Left ventricle myocardium superior (tissue), 1 donor: ENCODE measurements at places on chromosomes 13 and 19.

- no peak for DNase-seq
These were observed 242.4 kb upstream of the TMTC4 start for GRCh38 chr13:100917011-100917410.

DNA sequence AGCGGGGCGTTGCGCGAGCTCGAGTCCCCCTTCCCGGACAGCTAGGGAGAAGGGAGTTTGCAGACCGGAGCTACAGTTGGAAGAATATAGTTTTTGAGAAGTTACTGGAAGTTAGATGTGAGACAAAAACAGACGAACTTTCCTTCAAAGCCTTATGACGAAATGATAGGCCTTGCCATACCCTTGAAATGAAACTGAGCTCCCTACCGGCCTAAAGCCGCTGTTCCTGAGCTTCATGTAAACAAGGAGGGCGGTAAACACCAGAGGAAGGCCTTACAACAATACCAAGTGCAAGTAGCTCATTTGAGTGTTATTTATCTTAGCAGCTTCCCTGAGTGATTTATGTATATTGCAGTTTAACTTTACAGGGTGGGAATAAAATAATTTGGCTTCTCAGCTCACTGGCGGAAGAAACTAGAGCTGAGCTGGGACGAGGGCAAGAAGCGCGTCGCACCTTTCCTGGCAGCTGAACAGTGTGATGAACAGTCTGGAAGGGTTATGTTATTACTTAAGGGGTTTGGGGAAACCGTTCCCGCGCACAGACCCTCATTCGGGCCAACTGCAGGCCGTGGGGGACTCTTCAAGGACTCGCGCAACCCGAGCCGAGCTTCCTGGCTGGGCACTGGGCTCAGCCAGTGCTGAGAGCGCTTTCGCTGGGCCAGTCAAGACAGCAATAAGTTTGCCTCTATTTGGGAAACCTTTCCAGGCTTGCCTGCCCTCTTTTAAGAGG is 111.2 kb downstream of the KCNRG start:
- no peak for DNase-seq

GRCh38 chr13:19179916-19180315 is 1.7 kb downstream of the TUBA3C start:
- no peak for DNase-seq

DNA sequence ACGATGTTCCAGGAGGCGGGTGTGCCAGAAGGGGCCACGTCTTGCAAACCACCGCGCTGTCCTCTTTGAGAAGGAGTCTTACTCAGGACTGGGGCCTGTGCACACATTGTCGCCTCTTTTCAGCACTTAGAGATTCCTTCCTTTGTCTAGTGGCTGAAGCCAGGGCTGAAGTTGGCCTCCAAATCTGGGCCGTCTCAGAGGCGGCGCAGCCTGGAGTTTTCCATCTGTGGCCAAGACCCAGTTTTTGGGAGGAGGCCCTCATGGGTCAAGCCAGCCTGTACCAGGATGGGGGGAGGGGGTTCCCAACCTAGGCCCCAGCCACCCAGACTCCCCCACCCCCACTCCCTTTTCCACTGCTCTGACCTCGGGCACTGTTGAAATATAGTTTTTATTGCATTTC is 11.8 kb downstream of the ANO8 start:
- no peak for DNase-seq

GRCh38 chr19:13665125-13665905 is 99.0 kb upstream of the MRI1 start:
- no peak for DNase-seq

DNA sequence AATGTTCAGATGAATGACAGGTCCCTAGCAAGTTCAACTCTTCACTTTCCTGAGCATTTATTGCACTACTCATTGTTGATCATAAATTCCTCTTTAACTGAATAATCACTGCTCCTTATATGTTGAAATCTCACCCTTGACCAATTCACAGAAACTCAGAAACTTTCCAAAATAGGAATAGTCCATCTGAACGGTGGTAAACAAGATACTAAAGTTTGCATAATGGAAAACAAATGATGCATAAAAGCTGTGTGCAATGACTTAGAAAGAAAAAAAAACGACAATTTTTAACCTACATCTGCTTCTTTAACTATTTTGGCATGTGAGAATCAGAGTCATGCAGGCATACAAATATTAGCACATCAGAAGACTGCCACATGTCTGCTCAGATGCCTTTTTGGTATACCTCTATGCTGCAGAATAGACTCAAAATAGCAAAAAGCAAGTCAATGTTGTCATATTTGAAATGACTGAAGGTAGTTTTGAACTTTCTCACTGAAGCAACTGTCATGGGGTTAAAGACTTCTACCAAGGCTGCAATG is 34.8 kb downstream of the SLC10A2 start:
- no peak for DNase-seq

DNA sequence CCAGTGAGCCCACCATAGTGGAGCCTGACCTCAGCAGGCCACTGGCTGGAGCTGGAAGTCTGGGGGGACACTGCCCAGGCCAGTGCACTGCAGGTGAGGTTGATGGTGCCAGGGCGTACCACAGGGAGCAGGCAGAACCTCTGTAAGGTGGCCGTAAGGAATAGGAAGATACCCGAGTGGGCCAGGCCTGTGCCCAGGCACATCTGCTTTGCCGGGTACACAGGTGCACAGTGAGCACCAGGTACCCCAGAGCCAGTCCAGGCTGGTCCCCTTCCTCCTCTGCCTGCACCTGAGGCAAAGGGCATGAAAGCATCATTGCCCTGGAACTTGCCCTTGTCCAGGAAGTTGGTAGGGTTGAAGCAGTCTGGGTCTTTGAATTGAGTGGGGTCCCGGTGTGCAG is 9.5 kb downstream of the EGLN2 start:
- no peak for DNase-seq
